ENCODE measurements at places on chromosomes 6 and 20. TPM values are rescaled to one million over a fixed set of nuclear protein-coding genes. Genes with fewer than 3 reads are reported as not detected.
A peak's percentile ranks its signal among the peaks of the same experiment; 100 is the strongest.

DNA sequence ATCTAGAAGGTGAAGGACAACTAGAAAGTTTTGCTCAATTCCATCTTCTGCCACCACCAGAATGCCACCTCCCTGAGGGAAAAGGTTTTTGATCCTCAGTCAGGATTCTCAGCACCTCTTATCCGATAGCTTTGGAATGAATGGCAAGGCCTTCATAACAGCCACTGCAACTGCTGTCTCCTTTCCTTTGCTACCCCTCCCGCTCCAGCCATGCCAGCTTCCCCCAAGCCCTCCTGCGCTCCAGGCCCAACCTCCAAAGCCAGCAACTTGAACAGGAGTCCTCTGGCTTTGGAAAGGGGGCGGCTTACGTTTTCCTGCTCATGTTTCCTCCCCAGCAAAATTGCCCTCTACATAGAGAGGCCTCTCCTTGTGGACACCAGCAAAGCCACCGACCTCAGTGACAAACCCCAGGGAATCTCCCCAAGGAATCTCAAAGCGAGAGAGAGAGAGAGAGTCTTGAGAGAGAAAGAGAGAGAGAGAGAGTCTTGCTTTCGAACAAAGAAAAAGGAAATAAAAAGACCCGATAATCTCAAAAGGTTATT is 420 bp upstream of the BTN2A1 start:
- no peak for DNase-seq

GRCh38 chr6:84606860-84607259 is 157.5 kb downstream of the TBX18 start:
- DNase-seq: no peak

DNA sequence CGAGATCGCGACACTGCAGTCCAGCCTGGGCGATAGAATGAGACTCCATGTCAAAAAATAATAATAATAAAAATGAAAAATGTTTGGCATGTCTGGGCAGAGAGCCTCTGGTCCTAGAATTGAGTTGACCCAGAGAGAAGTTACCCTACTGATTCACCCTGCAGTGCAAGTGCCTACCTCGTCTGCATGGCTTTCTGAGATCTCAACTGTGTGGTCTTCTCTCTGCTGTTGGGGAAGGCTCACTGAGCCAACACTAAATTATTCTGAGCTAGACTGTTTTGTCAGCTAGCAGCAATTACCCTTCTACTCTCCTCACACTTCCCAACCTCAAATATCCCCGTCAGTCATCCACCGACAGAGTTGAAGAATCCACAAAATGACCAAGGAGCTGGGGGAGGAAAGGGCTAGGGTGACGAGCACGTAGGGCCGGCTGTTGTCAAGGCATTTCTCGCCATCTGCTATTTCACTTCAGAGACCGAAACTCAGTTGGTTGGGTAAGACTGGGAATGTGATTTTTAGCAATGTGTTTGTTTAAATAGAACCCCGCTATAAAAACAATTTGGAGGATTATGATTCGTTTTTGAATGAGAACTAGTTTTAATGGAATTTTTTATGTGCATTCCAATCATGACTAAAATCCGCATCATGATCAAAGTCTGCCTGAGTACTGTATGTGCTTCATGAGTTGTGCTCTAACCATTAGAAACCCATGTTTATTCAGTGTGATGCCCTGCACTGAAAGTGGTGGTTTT is 9.4 kb downstream of the MAS1 start:
- DNase-seq: no peak

DNA sequence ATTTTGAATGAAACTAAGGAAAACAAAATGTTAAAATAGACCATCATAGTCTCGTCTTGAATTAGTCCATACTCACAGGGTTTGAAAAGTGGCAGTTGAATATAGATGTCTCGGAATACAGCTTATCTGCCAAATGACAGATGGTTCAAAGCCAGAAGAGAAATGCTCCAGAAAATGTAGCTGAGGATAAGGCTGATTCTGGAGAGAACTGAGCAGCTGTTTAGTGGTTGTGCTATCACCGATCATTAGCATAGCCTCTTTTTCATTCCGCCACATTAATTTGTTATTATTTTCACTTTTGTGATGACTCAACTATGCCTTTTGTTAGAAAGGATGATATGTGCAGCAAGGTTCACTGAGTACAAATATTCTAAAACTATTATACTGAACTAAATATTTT is 390.2 kb upstream of the MAN1A1 start:
- no peak for DNase-seq

DNA sequence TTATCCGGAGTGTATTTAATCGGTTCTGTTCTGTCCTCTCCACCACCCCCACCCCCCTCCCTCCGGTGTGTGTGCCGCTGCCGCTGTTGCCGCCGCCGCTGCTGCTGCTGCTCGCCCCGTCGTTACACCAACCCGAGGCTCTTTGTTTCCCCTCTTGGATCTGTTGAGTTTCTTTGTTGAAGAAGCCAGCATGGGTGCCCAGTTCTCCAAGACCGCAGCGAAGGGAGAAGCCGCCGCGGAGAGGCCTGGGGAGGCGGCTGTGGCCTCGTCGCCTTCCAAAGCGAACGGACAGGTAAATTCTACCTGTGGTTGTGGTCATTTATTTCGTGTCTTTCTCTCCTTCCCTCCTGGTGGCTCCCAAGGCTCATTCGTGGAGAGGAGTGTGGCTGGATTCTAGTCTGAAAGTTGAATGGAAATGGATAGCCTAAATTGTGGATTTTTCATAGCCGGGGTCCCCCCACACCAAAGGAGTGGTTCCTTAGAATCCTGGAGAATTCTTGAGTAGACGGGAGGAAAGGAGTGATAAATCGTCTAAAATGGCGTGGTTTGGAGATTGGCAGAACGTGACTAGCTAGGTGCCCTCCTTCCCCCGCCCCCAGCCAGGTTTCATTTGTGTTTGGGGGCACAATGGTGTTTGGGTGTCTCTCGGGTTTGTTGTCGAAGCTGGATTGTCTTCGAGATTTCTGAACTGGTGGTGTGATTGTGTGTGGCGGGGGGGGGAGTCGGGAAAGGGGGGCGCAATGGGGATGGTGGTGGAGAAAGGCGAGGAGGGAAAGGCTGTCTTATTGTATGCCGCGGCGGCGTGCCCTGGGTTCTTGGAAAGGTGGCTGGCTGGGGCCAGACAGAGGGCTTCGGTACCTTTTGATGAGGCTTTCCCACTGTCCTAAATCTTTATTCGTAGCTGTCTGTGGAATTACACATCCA is 673 bp downstream of the MARCKS start:
- peak; percentile 70 for DNase-seq

GRCh38 chr6:9140172-9140571 is 704.8 kb upstream of the SLC35B3 start:
- no peak for DNase-seq

GRCh38 chr6:43825187-43826115 is 55.4 kb downstream of the VEGFA start:
- no peak for DNase-seq

DNA sequence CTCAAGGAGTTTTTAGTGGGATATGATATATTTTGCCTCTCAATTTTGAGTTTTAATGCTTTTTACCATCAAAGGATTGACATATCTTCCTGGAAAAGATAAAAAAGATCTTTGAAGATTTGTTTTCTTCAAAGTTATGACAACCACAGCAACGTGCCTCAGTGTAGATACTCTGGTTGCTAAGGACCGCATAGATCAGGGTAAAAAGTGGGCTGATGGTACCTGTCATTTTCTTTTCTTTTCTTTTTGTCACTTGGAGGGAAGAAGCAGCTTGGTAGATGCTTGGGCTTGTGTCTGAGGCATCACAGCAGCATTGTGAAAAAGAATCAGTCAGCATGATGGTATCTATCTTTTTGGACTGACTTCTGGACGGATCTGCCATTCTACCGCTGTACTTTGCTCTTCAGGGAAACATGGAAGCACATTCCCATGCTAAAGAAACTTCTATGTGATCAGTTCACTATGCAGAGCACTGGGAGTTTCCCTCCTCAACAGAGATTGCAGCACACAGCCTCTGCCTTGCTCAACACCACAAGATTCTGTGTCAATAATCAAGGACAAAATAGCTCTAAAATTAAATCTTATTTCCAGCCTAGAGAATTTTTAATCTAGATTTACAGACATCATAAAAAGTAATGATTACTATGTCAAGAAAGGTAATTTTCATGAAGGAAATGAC is 54.8 kb upstream of the SGK1 start:
- DNase-seq: no peak

- no peak for DNase-seq
Measured at GRCh38 chr6:36574679-36575078, 19.5 kb upstream of the SRSF3 start.

The DDX43 gene
- polyA plus RNA-seq: 0.41 TPM

The GHRH gene
- not detected for polyA plus RNA-seq

The DEFB112 gene
- polyA plus RNA-seq: not detected

The EYA2 gene
- polyA plus RNA-seq: not detected

All from naive B cell (primary cell).